ENCODE measurements at places on chromosomes 4 and X.

- DNase-seq: no peak
Observed at GRCh38 chr4:15254236-15254880, 173.5 kb upstream of the C1QTNF7 start.

DNA sequence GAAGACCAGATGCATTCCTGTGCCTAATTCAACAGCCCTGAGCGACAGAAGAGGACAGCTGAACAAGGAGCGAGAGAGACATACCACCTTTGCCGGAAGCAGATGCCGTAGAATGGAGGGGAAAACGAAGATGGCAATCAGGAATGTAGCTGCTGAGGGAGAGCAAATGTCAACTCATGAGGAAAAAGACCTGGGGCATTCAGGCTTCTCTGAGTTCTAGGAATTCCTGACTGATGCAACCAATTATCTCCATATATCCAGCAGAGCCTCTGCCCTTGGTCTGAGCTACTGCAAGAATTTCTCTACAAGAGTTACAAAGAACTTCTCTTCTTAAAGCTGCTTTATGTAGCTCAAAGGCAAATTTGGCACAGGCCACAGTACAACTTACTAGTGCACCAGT, 40.5 kb upstream of the INPP4B start:
- DNase-seq: no peak

DNA sequence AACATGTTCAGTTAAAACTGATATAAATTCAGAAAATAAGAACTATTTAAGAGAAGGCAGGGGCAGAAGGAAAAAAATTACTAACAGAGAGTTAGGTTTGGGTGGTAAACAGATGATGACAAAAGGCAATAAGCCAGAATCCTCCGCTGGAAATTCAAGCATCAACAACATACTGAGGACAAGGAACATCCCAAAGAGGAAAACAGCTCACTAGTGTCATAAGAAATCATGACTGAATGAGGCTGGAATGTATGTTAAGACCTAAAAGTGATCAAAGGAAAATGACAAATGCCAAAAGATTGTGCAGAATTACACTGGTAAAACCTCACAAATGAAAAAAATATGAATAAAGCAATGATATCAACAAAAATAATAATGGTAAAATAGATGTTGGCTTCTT, 88.4 kb downstream of the WDFY3 start:
- DNase-seq: no peak

GRCh38 chr4:181479141-181479540, 764.1 kb upstream of the TENM3 start:
- DNase-seq: no peak

- DNase-seq: peak; percentile 78
Observed at GRCh38 chrX:102863735-102864134, 73.3 kb upstream of the RAB40AL start.

DNA sequence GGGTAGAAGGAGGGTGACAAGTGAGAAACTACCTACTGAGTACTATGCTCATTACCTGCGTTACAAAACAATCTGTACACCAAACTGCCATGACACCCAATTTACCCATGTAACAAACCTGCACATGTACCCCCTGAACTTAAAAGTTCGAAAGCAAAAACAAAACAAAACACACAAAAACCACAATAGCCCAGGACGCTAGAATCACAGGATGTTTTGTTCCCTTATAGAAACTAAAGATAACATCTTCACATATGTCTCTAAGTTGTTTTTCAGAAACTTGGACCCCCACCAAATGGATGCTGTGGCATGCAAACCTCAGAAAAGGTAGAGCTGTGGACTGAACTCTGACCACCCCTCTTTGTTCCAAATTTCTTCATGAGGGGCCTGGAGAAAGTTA, 25.2 kb upstream of the PNMA5 start:
- DNase-seq: no peak

All from stimulated activated CD4-positive, alpha-beta T cell treated with anti-CD3 and anti-CD28 coated beads, Interleukin-4, amount 100 ng/mL, for 1 hour (primary cell).